CD4-positive, alpha-beta T cell treated with Interleukin-1 beta for 1 hour (primary cell): ENCODE measurements at places on chromosomes 7 and 10.
A peak's percentile ranks its signal among the peaks of the same experiment; 100 is the strongest.

DNA sequence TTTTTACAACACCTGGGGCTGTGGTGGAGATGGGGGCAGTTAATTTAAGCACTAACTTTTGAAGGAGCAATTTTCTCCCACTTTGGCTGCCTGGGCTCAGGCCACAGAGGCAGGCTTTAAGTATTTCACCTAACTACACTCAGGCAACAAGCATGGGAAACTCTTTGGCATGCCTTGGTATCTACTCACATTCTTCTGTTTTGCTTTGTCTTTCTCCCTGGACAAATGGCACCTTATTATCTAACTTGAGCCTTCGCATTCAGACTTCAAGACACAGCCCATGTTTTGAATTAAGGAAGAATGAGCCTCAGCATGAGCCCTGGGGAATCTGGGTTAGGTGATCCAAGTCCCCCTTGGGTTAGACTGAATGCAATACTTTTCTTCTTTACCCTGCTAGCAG is 31.8 kb upstream of the BMPER start:
- DNase-seq: no peak

DNA sequence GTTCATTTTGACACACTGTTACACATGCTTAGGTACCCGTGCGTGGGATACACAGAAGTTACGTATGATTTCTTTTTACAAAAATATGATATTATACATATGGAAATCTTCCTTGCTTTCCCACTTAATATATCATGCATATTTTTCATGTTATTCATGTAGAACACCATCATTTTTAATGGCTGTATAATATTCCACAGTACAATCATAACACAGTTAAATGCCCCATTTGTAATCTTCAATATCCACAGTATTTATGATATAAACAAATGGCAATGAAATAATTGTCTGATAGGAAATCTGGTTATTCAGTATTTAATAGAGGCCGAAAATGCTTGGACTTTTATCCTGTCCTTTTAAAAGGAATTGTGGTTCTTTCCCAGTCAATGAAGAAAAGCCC is 23.2 kb downstream of the VIPR2 start:
- no peak for DNase-seq

DNA sequence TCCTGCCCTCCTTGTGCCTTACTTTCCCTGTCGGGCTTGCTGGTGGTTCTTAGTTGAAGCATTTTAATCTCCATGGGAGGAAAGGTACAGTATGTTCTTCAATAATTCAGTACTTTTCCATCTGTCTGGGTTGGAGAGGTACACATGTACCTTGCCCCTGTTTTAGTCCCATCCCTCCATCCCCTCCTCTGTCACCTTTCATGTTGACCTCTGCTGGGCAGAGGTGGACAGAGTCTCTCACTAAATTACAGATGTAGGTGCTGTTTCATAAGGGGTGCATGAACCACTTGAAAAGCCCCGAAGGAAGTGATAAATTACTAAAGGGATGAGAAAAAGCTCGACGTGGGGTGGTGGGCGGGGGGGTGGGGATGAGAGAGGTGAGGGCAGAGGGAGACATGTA is 5.4 kb downstream of the AGFG2 start:
- no peak for DNase-seq

GRCh38 chr10:31832261-31832660 is 96.4 kb downstream of the ARHGAP12 start:
- no peak for DNase-seq

DNA sequence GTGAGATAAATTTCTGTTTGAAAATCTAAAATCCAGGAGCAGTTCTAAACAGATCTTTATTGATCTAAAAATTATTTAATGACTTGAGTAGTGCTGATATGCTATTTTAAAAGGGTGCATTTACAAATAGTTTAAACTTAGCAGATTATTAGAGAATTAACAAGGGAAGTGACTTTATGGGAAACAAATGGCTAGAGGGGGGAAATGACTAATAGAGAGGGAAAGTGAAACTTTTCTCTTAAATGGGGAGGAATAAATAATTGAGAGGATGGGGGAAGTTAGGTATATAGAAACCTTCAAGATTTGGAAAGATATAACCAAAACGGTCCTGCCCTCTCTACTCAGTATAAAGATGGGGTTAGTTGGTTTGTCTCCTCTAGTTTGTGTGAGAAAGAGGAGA is 90.1 kb upstream of the ARMC3 start:
- DNase-seq: no peak

- no peak for DNase-seq
Measured at GRCh38 chr10:51257511-51258248, 183.4 kb downstream of the PRKG1 start.

- no peak for DNase-seq
Measured at GRCh38 chr7:33651998-33652515, 253.3 kb upstream of the BMPER start.

DNA sequence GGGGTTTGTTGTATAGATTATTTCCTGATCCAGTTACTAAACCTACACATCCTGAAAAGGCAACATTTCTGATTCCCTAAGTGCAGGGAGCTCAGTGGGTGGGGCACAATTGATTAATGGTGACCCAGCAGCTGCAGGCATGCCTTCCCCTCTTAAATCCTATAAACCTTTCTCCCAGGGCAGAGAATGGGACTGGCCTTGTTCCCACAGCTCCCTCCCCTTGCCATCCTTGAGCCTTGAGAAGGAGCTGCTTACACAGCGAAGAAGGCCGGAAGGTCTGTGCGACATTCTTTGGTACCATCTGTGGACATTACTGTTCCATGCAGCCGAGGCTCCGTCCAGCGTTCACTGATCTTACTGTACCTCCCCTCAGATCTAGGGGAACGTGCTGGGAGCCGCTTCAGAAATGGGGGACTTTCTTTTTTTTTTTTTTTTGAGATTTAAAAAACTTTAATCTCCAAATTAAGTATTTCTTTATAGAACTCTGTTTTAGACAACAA is 14.3 kb downstream of the KLF6 start:
- DNase-seq: peak; percentile 22

DNA sequence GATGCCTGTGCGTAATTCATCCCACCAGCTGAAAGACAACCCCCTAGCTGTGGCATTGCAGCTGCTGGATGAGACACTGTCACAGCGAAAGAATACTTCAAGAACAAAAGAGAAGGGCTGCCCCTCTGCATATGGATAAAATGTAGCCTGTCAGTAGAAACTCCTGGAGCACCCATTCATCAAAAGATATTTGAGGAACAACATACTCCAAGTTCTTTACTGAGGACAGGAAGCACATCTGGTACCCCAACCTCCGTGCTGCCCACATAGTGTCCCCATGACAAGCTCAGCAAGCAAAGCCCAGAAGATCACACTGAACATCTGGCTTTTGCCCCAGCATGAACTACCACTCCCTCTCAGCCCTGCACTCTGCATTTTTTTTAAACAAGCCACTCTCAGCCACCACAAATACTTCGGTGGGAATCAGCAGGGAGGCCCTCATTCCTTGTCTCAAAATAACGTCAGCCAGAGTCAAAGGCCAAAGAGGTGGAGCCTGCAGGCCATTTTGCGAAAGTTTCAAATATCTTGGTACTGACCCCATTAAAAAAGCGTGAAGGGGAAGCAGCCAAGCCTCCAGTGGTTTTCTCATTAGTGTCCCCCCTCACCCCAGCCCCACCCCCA is 1.7 kb downstream of the CREB3L2 start:
- DNase-seq: no peak

- no peak for DNase-seq
Measured at GRCh38 chr10:132481690-132482089, 55.9 kb upstream of the INPP5A start.

DNA sequence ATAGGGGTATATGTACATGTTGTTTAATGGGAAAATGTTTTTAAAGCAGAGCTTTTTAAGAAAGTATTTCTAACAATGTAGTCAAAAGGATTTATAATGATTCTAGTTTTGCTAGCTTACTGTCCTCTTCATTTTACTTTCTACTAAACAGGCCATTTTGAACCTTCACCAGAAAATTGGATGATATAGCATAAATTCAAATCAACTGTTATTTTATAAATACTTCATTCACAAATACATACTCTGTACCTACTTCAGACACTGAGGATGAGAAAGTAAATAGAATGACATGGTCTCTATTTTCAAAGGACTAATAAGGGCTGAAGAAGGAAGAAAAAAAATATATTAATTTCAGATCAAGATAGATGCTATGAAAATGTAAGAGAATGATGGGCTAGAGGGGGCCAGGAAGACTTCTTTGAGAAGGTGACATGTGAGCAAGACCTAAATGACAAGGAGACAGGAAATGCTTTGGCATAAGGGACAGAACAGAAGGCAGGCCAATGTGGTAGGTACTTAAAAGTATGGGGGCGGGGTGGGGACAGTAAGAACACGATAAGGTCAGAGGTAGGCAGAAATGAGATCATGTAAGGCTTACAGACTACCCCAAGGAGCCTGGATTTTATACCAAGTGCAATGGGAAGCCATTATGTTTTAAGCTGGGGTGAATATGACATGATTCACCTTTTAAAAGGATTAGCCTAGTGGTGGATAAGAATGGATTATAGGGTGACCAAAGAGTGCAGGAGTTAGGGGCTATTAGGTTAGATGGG is 5.2 kb downstream of the NAMPT start:
- no peak for DNase-seq

DNA sequence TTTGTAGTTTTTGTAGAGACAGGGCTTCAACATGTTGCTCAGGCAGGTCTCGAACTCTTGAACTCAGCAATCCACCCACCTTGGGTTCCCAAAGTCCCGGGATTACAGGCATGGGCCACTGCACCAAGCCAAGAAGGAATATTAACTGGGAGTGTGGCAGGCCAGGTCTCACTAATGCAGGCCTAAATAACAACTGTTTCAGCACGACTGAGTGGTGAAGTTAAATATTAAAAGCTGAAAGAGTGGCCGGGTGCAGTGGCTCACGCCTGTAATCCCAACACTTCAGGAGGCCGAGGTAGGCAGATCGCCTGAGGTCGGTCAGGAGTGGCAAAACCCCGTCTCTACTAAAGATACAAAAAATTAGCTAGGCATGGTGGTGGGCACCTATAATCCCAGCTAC is 21.1 kb downstream of the CHUK start:
- no peak for DNase-seq

DNA sequence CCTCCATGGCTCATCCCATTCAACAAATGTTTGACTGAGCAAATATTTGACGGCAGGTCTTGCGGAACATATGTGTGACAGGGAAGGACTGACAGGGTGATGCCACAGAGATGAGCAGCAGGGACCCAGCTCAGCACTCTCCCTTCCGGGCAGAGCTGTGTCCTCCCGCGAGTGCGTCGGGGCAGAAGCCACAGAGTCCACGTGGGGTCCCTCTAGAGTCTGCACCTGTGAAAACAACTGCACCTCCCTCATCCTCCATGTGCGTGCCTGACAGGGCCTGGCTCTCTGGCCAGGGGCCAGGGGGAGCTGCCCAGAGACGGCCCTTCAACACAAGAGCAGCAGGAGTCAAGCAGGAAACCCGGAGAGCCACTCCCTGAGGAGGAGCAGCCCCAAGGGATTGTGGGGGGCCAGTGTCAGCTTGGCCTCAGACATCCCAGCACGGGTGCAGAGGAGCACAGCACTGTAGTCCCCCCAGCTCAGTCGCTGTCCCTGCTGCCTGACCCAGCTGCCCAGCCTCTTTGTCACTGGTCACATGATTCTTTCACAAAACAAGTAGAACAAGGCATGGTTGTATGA is 83.6 kb upstream of the TMEM72 start:
- DNase-seq: no peak

- no peak for DNase-seq
Measured at GRCh38 chr10:31816318-31816717, 112.3 kb downstream of the ARHGAP12 start.

GRCh38 chr10:123904834-123905409 is 13.3 kb upstream of the CPXM2 start:
- no peak for DNase-seq

- DNase-seq: no peak
Measured at GRCh38 chr10:34098821-34099567, 716.1 kb downstream of the PARD3 start.

GRCh38 chr10:12504628-12505027 is 155.3 kb downstream of the CAMK1D start:
- no peak for DNase-seq

GRCh38 chr10:117348236-117348635 is 27.0 kb downstream of the PDZD8 start:
- DNase-seq: no peak

DNA sequence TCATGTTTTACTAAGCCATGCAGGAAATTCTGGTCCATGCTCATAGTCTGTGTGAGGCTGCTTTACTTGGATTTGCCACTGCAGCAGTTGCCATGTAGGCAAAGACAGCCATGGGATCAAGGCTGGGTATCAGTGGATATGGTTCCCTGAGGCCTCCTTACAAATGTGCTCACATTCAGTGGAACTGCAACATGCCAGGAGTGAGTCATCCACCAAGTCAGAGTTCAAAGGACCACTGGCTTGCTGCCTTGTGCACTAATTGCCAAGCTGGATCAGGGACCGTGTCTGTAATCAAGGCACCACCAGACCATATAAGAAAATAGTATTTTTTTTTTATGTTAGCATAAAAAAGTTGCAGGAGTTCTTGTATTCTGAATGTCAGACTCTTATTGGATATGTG is 101.0 kb downstream of the CDCA7L start:
- no peak for DNase-seq

DNA sequence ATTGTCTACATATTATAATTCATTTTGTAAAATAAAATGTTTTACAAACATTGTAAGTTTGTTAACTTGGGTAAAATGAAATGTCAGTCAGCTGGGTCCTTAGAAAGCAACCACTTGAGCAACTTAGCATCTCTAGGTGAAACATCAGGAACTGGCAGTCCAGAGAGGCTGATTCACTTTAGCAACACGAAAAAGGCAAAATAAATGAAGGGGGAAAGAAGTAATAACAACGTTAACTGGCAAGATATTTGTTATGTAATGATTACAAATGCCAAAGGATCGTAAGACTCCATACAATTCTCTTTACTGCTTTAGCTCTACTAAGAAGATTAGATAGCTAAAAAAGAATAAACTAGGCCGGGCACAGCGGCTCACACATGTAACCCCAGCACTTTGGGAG is 5.0 kb downstream of the PDZD8 start:
- no peak for DNase-seq

GRCh38 chr7:140594131-140594691 is 46.4 kb downstream of the DENND2A start:
- DNase-seq: no peak

GRCh38 chr10:78436706-78437406 is 403.2 kb downstream of the RPS24 start:
- no peak for DNase-seq
